ENCODE measurements at places on chromosomes 1 and 21. TPM values are rescaled to one million over a fixed set of nuclear protein-coding genes. Genes with fewer than 3 reads are reported as not detected.

SFT2D2 gene
- total RNA-seq, result 13.3 TPM

LRRC8C gene
- total RNA-seq, result 6.2 TPM

FCRL5 gene
- not detected for total RNA-seq

GJA5 gene
- total RNA-seq, result 69.8 TPM

- H3K27ac ChIP-seq, result no peak overlapping the region
- H3K4me3 ChIP-seq, result no peak overlapping the region
- peaks cover 57% of the 10 kb centered on the region for H3K36me3 ChIP-seq
- DNase-seq, result no peak
- H3K4me1 ChIP-seq, result peaks cover 15% of the 10 kb centered on the region
- no peaks in the 10 kb centered on the region for H3K27me3 ChIP-seq
Measured at GRCh38 chr1:153741986-153742385, 14.1 kb downstream of the INTS3 start.
